ENCODE measurements at places on chromosomes 11 and 22. TPM values are rescaled to one million over a fixed set of nuclear protein-coding genes. Genes with fewer than 3 reads are reported as not detected.

SCN4B gene
- 1.6 TPM for total RNA-seq

C11orf16 gene
- not detected for total RNA-seq

DNA sequence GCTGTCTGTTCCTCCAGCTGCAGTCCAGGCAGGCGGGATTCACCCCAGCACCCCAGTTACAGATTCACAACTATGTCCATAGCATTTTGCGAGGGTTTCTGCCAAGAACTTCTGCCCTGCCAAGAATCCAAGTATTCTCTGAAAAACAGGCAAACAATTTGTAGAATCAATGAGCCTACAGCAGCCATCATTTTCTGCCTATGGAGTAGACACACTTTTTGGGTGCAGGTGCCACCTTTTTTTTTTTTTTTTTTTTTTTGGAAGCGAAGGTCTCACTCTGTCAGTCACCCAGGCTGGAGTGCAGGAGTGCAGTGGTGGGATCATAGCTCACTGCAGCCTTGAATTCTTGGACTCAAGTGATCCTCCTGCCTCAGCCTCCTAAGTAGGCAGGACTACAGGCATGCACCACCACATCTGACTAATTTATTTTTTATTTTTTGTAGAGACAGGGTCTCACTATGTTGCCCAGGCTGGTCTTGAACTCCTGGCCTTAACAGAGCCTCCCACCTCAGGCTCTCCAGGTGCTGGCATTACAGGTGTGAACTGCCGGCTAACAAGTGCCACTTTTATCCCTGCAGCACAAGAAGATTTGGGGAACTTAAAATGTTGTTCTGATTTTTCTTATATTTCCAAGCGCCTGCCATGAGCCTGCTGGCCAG is 195.1 kb downstream of the SNX19 start:
- H3K27ac ChIP-seq = no peak overlapping the region
- H3K36me3 ChIP-seq = no peaks in the 10 kb centered on the region
- DNase-seq = no peak
- H3K4me1 ChIP-seq = no peaks in the 10 kb centered on the region
- no peak overlapping the region for H3K4me3 ChIP-seq
- no peaks in the 10 kb centered on the region for H3K27me3 ChIP-seq

DNA sequence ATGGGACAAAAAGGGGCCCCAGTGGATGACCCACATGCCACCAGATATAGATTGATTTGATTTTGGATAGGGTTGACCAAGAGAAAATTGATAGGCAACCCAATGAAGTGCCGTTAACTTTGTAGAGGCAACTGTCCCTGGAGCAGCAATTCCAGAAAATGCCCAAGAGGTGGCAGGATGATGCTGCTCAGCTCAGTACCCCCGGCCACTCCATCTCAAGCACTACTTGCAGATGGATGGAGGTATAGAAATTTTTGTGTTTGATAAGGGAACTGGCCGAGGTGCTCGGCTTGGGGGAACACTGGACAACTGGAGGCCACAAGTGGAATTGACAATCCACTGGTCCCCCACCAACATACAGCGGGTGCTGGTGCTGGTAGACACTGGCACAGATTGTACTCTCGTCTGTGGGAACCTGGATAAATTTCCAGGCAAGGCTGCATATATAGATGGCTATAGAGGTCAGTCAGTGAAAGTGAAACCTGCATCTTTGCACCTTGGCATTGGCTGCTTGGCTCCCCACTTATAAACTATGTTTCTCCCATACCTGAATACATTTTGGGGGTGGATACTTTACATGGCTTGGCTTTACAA is 86.3 kb downstream of the CCDC83 start:
- no peak overlapping the region for H3K4me3 ChIP-seq
- no peaks in the 10 kb centered on the region for H3K4me1 ChIP-seq
- no peak overlapping the region for H3K27ac ChIP-seq
- peak; percentile 57 for DNase-seq

DNA sequence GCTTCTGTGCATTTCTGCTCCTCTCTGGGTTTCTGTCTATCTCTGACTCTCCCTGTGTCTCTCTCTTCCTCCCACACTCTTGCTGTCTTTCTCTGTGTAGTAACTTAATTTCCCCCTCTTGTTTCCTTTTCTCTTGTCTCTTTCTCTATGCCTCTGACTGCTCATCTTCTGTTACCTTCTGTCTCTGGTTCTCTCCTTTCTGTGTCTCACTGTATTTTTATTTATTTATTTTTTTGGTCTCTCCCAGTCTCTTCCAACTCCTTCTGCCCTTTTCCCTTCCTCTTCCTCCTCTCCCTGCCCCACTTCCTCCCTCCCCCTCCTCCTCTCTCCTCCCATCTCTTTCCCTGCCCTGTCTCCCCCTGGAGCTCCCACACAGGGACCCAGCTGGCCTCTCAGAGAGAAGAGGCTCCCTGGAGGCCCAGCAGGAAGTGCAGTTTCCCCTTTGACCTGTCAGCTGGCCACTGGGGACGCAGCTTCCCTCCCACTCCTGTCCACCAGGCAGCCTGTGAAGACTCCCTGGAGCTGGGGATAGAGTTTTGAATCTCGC is 38.3 kb upstream of the MYH9 start:
- peak overlapping the region; percentile 23 for H3K27ac ChIP-seq

KRTAP5-9 gene
- not detected for total RNA-seq

CBX6 gene
- 32.7 TPM for total RNA-seq

CSF2RB gene
- 2.9 TPM for total RNA-seq

SLC22A12 gene
- not detected for total RNA-seq

GRCh38 chr11:4187055-4187988 is 92.7 kb downstream of the RRM1 start:
- no peaks in the 10 kb centered on the region for H3K27me3 ChIP-seq
- peak overlapping the region; percentile 32 for H3K4me3 ChIP-seq
- peaks cover 5% of the 10 kb centered on the region for H3K4me1 ChIP-seq
- H3K36me3 ChIP-seq = no peaks in the 10 kb centered on the region

Measured in body of pancreas (tissue), 4 donors.